Breast epithelium (tissue), 4 donors: ENCODE measurements at places on chromosomes 12 and 14. TPM values are rescaled to one million over a fixed set of nuclear protein-coding genes. Genes with fewer than 3 reads are reported as not detected.

DNA sequence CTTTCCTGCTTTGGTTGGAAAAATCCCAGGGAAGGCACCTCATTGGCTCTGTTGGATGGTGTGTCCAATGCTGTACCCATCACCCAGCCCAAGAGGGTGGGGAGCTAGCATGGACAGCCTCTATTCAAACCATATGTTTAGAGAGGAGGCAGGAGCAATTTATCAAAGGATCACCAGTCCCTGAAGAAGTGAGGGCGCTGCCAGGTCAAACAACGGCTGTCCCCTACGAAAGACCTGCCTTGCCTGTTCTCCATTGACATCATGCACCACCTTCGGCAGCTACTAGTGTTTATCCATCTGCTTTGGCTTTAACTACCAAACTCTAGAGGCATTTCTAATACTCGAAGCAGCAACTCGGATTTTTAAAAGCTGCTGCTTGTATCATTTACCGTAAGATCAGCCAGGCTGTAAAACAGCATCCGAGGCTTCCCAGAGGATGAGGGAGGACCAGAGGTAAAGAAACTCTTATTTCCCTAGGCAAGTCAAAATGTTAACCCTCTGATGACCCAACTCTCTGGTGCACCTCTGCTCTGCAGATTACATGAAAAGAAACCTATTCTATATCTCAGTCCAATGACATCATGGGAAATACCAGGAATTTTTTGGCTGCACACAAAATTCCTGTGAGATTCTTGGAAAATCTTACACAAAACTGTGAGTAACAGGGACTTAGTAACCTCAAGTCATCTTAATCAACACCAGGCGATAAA lies 720.9 kb upstream of the TBX3 start:
- DNase-seq, result peak; percentile 59

The KRT84 gene
- total RNA-seq, result not detected

DNA sequence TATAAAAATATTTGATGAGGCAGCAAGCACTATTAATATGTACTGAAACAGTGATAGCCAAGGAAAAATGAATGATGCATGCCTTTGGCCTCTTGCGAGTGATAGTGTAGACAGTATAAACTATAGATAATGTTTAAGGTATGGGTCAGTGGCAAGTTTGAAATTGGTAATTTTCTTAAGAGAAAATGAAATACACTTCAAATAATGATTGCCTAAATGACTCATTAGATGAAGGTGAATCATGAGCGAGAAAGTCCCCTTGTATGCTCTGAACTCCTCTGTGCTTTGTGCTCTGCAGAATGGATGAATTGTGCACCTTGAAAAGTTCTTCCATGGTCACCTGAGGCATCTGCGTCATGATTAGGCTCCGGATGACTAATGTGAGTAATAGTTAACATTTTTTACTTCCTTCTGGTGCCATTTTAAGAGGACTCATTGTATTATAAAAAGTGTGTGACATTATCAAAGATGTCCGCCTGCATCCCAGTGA lies 84.9 kb upstream of the RTL1 start:
- no peak for DNase-seq

GRCh38 chr12:64781280-64782190 lies 22.3 kb upstream of the GNS start:
- no peak for DNase-seq

The MRPS35 gene
- 43.5 TPM for total RNA-seq

The HOXC10 gene
- 2.0 TPM for total RNA-seq

- DNase-seq, result no peak
Measured at GRCh38 chr14:61538464-61539022, 156.8 kb upstream of the HIF1A start.

GRCh38 chr12:77124767-77125166 lies 59.4 kb upstream of the E2F7 start:
- no peak for DNase-seq

The SLC35F4 gene
- total RNA-seq, result not detected

- peak; percentile 62 for DNase-seq
Measured at GRCh38 chr12:47882781-47883546, 21.8 kb downstream of the VDR start.

The RPL10L gene
- total RNA-seq, result not detected

The IL26 gene
- not detected for total RNA-seq

The TAC3 gene
- total RNA-seq, result not detected

- DNase-seq, result no peak
Measured at GRCh38 chr12:11959117-11959823, 111.5 kb upstream of the BCL2L14 start.

GRCh38 chr12:50120953-50121352 lies 8.9 kb downstream of the COX14 start:
- peak; percentile 5 for DNase-seq

The CCDC197 gene
- not detected for total RNA-seq

The POTEM gene
- not detected for total RNA-seq

DNA sequence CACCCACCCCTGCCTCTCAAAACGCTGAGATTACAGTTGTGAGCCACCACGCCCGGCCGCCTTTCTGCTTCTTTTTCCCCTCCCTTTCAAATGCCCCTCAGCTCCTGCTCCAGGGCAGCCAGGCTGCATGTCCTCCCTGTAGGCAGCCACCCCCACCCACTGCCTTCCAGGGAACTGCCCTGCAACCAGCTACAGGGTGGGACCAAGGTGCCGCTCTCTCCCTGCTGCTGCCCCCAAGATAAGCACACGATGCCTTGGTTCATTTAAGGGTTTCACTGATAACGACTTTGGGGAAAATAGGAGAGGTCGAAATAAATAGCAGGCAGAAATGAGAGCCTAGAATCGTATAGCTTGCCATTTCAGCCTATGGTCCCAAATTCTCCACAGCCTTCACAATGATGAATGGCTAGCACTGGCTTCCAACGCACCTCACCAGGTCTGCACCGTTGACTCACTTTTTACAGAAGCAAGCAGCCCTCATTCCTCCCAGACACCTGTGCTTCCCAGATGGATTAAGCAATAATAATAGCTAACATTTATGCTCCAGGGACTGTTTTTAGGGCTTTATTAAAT lies 40.7 kb downstream of the ATG14 start:
- DNase-seq, result no peak

GRCh38 chr14:76131071-76131965 lies 20.4 kb upstream of the GPATCH2L start:
- DNase-seq, result no peak

DNA sequence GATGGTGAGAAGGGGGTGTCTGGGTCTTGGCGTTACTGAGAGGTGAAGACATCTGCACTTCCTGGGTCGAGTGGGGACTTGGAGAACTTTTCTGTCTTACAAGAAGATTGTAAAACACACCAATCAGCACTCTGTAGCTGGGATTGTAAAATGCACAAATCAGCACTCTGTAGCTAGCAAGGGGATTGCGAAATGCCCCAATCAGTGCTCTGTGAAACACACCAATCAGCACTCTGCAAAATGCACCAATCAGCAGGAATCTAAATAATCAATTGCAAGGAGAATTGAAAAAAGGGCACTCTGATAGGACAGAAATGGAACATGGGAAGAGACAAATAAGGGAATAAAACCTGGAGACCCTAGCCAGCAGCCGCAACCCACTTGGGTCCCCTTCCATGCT lies 376.1 kb upstream of the SFSWAP start:
- DNase-seq, result no peak

GRCh38 chr12:49626836-49627235 lies 3.5 kb downstream of the PRPF40B start:
- no peak for DNase-seq

The NDRG2 gene
- 693 TPM for total RNA-seq

The ART4 gene
- total RNA-seq, result 1.0 TPM

The MYG1 gene
- 63.8 TPM for total RNA-seq

DNA sequence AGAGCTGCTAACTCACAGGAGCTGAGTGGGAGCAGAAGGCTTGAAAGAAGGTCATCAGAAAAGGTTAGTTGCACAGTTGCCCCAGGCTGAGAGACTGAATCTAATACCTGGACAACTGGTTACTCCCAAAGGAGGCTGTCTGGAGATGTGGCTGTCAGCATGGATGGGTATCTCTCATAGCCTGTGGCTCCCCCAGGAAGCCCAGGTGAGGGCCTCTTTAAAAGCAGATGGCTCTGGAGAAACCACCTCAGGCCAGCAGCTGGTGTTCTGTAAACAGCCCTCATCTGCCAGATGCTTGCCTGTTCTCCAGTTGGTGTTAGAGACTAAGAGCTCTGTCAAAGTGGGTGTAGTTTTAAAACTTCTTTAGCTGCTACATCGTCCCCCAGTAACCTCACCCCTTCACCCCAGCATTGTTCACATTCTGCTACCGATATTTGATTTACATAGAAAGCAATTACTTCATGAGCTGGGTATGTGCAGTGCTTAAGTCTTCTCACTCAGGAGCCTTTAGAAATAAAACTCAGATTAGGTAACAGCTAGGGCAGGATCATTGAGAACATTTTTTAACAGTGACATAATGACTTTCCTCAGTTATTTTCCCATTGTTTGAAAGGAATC lies 25.8 kb downstream of the DACT1 start:
- no peak for DNase-seq

DNA sequence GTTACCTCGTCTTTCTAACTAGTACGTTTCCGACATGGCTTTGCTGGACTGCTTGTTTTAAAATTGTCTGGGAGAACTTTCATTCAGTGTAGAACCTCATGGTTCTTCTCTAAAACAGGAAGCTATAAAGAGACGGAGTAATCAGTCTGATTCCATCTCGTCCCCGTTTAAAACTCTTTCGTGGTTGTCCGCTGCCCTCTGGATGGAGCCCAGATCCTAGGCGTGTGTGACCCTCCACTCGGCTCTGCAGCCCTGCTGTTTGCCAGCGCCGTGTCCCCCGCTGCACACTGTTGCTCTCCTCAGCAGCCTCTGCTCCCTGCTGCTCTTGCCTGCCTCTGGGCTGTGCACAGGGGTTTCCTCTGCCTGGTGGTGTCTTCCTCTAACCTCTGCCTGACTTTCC lies 50.2 kb downstream of the SLC8B1 start:
- DNase-seq, result no peak

DNA sequence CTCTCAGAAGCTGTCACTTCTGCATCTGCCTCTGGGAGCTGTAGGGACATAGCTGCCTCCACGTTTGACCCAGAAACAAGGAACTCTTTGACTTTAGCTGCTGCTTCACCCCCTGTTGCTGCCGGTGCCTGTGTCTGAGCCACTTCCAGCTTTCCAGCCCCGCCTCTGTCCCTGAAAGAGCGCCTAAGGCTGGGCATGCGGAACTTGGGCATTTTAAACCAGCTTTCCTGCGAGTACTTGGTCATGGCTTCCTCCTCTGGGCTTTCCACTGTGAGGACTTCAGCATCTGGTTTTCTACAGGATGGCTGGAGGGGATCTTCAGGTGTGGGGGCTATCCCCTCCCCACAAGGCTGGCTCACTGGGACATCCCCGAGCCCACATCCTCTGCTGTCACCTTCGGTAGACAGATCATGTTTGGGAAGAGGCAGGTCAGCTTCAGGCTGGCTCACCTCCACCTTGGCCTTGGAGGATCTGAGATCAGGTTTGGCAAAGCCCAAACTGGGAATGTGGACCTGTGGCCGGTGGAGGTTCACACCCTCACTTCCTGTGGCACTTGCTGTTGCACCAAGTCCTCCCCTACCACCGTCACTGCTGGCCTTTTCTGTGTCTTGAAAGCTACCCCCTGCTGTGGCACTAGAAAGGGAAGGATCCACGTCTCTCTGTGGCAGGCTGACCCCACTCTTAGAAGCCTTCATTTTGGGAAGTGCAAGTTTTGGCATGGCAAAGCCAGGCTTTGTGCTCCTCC lies 15.2 kb downstream of the PLD4 start:
- no peak for DNase-seq

The FOXG1 gene
- not detected for total RNA-seq

The PTGDR gene
- total RNA-seq, result 3.2 TPM

The TTC6 gene
- total RNA-seq, result not detected

The PABPN1 gene
- 45.9 TPM for total RNA-seq

The ERBB3 gene
- total RNA-seq, result 0.48 TPM

DNA sequence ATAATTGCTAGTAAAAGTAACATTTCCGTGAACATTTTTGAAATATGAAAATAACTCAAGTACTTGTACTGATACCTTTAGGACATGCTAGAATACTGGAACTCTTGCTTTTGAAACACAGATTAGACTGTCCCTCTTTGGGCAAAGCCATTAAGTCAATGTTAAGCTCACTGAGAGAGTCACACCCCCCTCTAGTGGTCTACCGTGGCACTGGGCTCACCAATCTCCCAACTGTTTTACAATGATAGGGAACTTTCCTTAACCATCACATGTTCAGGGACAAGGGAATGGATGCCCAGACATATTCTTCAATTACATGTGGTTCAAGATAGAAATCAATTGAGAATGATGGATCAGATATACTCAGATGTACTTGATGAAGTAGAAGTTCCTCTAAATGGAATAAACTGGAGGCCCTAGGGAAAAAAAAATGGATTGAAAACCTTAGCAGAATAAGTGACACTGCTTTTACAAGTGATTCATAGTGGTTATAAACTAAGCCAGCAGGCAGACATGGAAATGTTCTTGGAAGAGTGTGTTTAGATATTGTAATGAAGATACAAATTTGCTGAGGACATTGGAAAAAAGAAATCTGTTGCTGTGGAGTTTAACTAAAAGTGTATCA lies 17.8 kb downstream of the NANOG start:
- no peak for DNase-seq

GRCh38 chr14:92959189-92959531 lies 36.2 kb downstream of the CHGA start:
- no peak for DNase-seq

The KRT79 gene
- total RNA-seq, result 0.48 TPM

GRCh38 chr14:83433618-83434017 lies 1900.0 kb upstream of the SEL1L start:
- no peak for DNase-seq

DNA sequence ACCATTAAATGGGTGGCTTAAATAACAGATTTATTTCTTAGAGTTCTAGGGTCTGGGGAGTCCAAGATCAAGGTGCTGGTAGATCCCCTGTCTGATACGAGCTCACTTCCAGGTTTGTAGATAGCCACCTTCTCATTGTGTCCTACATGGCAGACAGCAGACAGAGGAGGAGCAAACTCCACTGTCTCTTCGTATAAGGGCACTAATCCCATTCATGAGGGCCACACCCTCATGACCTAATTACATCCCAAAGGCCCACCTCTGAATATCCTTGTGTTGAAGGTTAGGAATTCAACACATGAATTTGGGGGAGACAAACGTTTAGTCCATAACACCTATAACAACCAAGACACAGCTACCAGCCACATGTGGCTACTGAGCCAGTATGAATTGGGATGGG lies 47.1 kb upstream of the PPP2R5C start:
- DNase-seq, result no peak

The FOXA1 gene
- total RNA-seq, result 74.4 TPM

DNA sequence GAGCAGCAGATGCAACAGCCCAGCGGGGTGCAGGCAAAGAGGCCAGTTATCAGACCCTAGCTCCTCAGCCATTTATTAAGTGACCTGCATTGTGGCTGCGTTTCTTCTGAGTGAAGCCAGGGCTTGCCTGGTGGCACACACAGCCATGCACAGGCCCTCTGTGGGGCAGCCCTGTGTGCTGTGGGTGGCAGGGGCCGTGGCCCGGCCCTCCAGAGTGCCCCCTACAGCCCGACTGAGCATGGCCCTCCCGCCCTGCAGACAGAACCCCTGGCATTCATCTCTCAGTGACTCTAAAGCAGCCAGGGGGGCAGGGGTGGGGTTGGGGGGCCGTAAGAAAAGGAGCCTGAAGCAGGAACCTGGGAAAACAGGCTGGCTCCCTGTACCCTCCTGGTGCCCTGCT lies 226.0 kb upstream of the PWP1 start:
- no peak for DNase-seq

The ZNF641 gene
- total RNA-seq, result 22.9 TPM

GRCh38 chr14:94775871-94776210 lies 5.9 kb upstream of the GSC start:
- DNase-seq, result no peak
